GM23248 (cell line): ENCODE measurements at places on chromosomes 13 and 19. TPM values are rescaled to one million over a fixed set of nuclear protein-coding genes. Genes with fewer than 3 reads are reported as not detected.

The FAM216B gene
- not detected in 2 replicates for polyA plus RNA-seq

The CEBPA gene
- polyA plus RNA-seq, result not detected in 2 replicates

The GRIK5 gene
- not detected in 2 replicates for polyA plus RNA-seq

The OR2Z1 gene
- not detected in 2 replicates for polyA plus RNA-seq

The PEAK3 gene
- 0.19 TPM in 1 of 2 replicates, not detected in the other for polyA plus RNA-seq

DNA sequence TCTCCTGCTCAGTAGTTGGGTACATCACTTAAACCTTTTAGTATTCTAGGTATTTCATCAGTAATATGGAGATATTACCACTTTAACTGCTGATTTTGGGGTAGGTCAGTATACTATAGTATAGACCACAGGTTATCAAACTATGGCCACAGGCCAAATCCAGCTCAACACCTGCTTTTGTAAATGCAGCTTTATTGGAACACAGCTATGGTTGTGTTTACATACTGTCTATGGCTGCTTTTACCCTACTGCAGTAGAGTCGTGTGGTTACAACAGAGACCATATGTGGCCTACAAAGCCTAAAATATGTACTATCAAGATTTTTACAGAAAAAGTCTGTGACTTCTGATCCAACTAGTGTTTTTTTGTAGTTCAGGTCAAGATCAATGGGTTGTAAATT lies 10.3 kb downstream of the COG6 start:
- H3K4me1 ChIP-seq, result peaks cover 4% of the 10 kb centered on the region; the same call in 1 of the 2 replicates
- H3K36me3 ChIP-seq, result peaks cover 22% of the 10 kb centered on the region
- H3K27ac ChIP-seq, result no peak overlapping the region
- H3K27me3 ChIP-seq, result no peaks in the 10 kb centered on the region

GRCh38 chr13:51518827-51519226 lies 65.4 kb upstream of the WDFY2 start:
- peak; percentile 91 for DNase-seq
- H3K4me1 ChIP-seq, result peaks cover 37% of the 10 kb centered on the region
- no peaks in the 10 kb centered on the region for H3K27me3 ChIP-seq
- no peak overlapping the region for H3K4me3 ChIP-seq
- H3K36me3 ChIP-seq, result no peaks in the 10 kb centered on the region

- H3K36me3 ChIP-seq, result peaks cover 13% of the 10 kb centered on the region; the same call in 1 of the 2 replicates
- DNase-seq, result peak; percentile 54
- H3K4me1 ChIP-seq, result no peaks in the 10 kb centered on the region
- no peaks in the 10 kb centered on the region for H3K27me3 ChIP-seq
- no peak overlapping the region for H3K4me3 ChIP-seq
Measured at GRCh38 chr19:11064831-11065303, 24.4 kb upstream of the LDLR start.

DNA sequence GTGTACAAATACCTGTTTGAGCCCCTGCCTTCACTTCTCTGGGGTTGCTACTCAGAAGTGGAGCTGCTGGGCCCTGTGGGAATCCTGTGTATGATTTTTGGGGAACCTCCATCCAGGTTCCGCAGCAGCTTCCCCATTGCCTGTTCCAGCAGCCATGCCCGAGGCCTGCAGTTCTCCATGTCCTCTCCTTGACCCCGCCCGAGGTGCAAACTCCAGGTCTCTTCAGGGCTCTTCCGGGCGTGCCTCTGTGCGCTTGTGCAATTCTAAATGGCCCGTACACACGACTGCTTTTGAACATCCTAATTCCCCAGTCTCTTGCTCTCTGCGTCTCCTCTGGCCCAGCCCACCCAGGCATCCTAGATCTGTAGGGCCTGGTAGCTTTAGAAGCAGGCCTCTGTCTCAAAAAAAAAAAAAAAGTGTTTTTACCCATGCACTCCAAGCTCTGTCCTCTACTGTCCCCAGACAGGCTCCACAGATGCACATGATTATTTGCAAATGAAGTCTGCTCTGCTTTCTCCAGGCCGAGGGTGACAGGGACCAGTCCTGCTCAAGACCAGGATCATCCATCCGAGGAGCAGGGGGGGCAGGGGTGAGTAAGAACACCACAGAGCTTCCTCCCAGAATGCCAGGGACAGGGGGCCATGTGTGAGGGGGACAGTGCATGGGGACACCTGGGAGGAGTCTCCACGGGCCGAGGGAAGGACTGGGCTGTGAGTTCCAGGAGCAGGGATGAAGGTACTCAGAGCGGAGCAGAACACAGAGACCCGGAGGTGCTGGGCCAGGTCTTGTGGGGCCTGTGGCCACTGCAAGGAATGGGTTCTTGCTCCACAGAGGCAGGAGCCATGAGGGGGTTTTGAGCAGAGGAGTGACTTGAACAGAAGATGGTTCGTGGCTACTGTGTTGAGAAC lies 51.7 kb downstream of the SLC7A9 start:
- no peaks in the 10 kb centered on the region for H3K4me1 ChIP-seq
- H3K4me3 ChIP-seq, result no peak overlapping the region
- peaks cover 15% of the 10 kb centered on the region for H3K27me3 ChIP-seq
- H3K36me3 ChIP-seq, result no peaks in the 10 kb centered on the region
- no peak overlapping the region for H3K27ac ChIP-seq

- H3K27ac ChIP-seq, result no peak overlapping the region
- H3K4me3 ChIP-seq, result no peak overlapping the region
- H3K36me3 ChIP-seq, result no peaks in the 10 kb centered on the region
- peaks cover 5% of the 10 kb centered on the region; the same call in 1 of the 2 replicates for H3K27me3 ChIP-seq
- no peak for DNase-seq
Measured at GRCh38 chr19:15871570-15871969, 26.3 kb downstream of the CYP4F2 start.

- no peak for DNase-seq
- no peak overlapping the region for H3K27ac ChIP-seq
- no peak overlapping the region for H3K4me3 ChIP-seq
- H3K36me3 ChIP-seq, result no peaks in the 10 kb centered on the region
- H3K4me1 ChIP-seq, result no peaks in the 10 kb centered on the region
Measured at GRCh38 chr19:29302002-29302928, 89.3 kb upstream of the UQCRFS1 start.

- H3K27me3 ChIP-seq, result peaks cover 4% of the 10 kb centered on the region; the same call in 1 of the 2 replicates
- DNase-seq, result no peak
- H3K27ac ChIP-seq, result no peak overlapping the region
- no peaks in the 10 kb centered on the region for H3K36me3 ChIP-seq
- no peaks in the 10 kb centered on the region for H3K4me1 ChIP-seq
Measured at GRCh38 chr13:59658027-59658737, 505.5 kb downstream of the DIAPH3 start.

DNA sequence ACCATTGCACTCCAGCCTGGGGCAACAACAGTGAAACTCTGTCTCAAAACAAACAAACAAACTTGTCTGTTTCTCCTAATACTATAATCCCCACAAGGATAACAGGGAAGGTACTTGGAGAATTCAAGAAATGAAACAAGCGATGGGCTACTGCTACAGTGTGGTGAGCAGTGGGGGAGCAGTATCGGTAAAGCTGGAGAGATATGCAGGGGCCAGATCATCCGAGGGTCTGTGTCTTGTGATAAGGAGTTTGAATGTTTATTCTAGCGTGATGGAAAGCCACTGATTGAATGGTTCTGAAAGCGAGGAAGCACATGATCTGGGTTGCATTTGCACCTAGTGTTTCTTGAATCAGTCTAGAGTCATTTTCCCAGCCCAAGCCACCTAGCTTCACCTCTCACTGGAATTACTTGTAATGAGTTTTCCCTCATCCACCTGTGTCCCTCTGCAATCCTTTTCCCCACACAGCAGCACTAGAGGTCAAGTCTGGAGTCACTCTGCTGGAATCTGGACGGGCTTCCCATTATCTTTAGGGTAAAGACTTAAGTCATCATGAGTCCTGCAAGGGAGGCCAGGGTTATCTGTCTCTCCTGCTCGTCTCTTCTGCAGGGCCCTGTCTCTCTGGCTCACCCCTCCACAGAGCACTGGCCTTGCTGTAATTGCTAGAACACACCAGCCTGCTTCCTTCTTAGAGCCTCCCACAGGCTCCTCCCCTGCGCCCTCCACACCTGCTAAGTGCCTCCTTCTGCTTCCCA lies 162.3 kb downstream of the KLF5 start:
- H3K4me3 ChIP-seq, result no peak overlapping the region
- no peaks in the 10 kb centered on the region for H3K36me3 ChIP-seq
- peaks cover 21% of the 10 kb centered on the region for H3K4me1 ChIP-seq
- H3K27me3 ChIP-seq, result no peaks in the 10 kb centered on the region

DNA sequence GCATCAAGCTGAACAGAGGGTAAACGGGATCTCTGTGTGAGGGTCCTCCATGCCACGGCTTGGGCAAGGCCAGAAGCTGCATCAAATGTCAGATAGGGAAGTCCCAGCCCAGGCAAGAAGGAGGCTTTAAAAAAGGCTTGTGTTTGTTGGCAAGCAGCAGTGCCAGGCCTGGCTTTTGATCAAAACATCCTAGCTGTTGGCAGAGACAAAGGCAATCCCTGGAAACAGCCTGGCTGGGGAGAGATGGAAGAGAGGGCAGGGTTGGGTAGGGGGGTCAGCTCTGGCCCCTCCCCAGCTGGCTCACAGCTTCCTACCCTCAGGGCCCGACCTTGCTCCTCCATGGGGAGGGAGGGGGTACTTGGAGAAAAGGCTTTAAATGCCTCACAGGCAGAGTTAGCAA lies 61.8 kb upstream of the KCTD15 start:
- no peak overlapping the region for H3K4me3 ChIP-seq
- H3K27ac ChIP-seq, result no peak overlapping the region
- 0 out of 2 replicates have a peak, but pooled peaks cover 4% of the 10 kb centered on the region for H3K27me3 ChIP-seq

GRCh38 chr13:95533545-95534160 lies 18.9 kb upstream of the CLDN10 start:
- 0 out of 2 replicates have a peak, but pooled peaks cover 8% of the 10 kb centered on the region for H3K27me3 ChIP-seq
- no peak for DNase-seq
- H3K4me3 ChIP-seq, result no peak overlapping the region
- no peak overlapping the region for H3K27ac ChIP-seq
- no peaks in the 10 kb centered on the region for H3K36me3 ChIP-seq

- no peaks in the 10 kb centered on the region for H3K4me1 ChIP-seq
- no peaks in the 10 kb centered on the region for H3K36me3 ChIP-seq
- DNase-seq, result peak; percentile 21
- H3K27ac ChIP-seq, result no peak within 1 kb of the TSS
- H3K27me3 ChIP-seq, result peaks cover 35% of the 10 kb centered on the region
Measured at GRCh38 chr13:36673838-36674326, at the start of gene SERTM1. TSS of gene SERTM1 (plus strand) at chr13:36674020. CDS start at chr13:36695079, 21,059 bp downstream.

DNA sequence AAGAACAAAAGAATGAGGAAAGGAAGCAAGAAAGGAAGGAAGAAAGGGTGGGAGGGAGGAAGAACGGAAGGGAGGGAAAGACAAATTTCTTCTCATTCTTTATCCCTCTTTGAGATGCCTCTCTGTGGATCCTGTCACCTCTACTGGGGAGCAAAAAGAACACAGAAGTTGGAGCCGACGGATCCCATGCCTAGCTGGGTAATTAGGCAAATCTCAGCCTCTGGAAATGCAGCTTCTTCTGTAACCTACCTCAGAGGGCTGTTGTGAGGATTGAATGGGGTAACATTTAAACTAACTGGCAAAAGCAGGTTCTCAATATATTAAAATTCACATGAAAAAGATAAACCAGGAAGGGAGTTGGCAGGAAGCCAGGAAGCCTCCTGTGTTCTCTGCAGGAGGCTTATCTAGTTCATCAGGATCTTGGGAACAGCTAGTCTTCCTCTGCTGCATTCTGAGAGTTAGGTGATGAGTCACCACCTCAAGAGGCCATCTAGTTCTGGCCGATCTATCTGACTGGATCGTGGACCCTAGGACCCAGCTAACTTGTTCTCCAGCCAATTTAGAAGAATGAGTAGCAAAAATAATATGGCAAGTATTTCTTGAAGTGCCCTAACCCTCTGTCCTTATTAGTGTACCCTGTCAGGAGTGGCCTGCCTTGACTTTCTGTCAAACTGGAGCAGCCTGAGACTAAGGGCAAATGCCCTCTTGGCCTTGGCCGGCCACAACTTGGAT lies 15.2 kb upstream of the CPB2 start:
- no peaks in the 10 kb centered on the region for H3K36me3 ChIP-seq
- H3K4me3 ChIP-seq, result no peak overlapping the region
- H3K27ac ChIP-seq, result no peak overlapping the region
- no peaks in the 10 kb centered on the region for H3K4me1 ChIP-seq
- DNase-seq, result peak; percentile 24

DNA sequence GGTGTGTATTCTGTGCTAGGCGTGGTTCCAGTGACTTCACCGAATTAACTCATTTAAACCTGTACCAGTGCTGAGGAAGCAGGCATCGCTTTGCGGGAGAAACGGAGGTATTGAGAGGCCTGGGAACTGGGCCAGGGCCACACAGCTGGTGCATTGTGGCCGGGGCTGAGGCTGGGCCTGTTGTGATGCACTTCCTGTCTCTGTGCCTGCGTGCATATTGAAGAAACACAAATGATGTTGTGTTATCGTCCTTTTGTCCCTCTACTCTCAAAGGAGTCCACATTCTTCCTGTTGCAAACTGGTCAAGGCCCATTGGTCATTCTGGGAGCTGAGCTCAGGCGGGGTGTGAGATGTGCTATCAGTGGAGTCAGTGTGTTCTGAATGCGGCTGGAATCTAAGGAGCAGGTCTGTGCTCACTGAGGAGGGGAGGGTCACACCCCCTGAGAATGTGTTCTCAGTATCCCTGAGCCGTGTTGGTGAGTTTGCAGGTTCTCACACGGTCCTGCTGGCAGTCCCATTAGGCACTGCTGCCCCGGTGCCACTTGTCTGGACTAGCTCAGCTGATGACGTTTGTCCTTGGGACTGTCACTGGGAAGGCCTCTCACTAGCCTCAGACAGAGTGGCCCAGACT lies 62.1 kb downstream of the ARHGEF7 start:
- H3K27ac ChIP-seq, result peak overlapping the region; percentile 33; the same call in 1 of the 2 replicates
- no peak for DNase-seq
- no peaks in the 10 kb centered on the region for H3K4me1 ChIP-seq
- H3K4me3 ChIP-seq, result no peak overlapping the region
- no peaks in the 10 kb centered on the region for H3K27me3 ChIP-seq

- no peaks in the 10 kb centered on the region for H3K36me3 ChIP-seq
- no peak overlapping the region for H3K4me3 ChIP-seq
- H3K27ac ChIP-seq, result no peak overlapping the region
- peak; percentile 88 for DNase-seq
- peaks cover 9% of the 10 kb centered on the region; the same call in 1 of the 2 replicates for H3K4me1 ChIP-seq
Measured at GRCh38 chr13:35630551-35631275, 154.2 kb upstream of the MAB21L1 start.

DNA sequence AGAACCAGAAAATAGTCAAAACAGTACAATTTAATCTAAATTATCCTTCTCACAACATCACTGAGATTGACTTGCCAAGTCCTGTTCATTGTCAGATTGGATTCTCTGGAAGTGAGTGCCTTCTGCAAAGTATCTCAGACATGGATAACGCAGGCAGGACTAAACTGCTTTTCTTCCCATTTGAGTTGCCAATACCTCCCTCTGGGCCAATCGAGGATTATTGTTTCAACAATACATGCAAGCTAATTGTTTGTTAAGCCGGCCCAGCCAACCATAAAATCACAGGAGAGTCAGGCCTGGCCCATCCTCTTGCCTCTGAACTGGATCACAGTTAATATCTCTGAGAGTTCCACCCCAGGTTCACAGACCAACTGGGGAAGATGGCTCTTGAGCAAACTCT lies 240.0 kb downstream of the ENOX1 start:
- H3K27me3 ChIP-seq, result no peaks in the 10 kb centered on the region
- no peak overlapping the region for H3K4me3 ChIP-seq
- DNase-seq, result no peak
- no peaks in the 10 kb centered on the region for H3K36me3 ChIP-seq

GRCh38 chr13:49216334-49216733 lies 3.8 kb upstream of the MLNR start:
- no peaks in the 10 kb centered on the region for H3K4me1 ChIP-seq
- no peak overlapping the region for H3K4me3 ChIP-seq
- DNase-seq, result no peak
